ENCODE measurements at places on chromosomes 4 and X.

DNA sequence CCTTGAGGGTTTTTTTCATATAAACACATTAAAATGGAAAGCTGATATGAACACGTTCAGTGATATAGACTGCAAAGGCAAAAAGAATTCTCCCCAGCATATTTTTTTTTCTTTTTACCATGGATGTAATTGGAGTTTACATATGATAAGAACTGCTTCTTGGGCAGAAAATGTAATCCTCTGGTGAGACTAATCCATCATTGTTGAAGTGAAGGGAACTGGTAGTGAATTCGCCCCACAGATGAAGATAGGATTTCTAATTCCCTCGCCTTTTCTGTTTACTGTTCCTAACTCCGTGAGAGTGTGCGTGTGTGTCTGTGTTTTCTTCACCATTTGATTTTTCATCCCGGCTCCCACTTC is 88.9 kb downstream of the GPR143 start:
- DNase-seq = no peak

DNA sequence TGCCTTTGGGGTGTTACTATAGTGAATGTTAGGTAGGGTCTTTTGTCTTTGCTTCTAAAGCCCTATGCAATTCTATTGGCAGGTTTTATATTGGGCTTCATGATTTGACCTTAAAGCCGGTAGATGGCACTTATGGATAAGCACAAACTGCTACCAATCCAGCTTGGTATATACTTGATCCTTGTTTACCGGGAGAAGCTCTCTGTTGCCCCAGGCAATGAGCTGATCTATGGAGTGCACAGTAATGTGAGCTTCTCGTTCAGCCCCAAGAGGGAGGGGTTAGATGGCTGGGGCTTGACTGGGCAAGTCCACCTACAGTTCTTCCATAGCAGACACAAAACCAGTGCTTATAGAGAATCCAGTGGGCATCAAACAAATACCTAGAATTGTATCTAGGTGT is 287.2 kb upstream of the CT83 start:
- DNase-seq = no peak

GRCh38 chr4:150050566-150050965 is 27.7 kb upstream of the DCLK2 start:
- DNase-seq = peak; percentile 45

- DNase-seq = no peak
Measured at GRCh38 chr4:78862314-78862737, 76.9 kb downstream of the PAQR3 start.

- DNase-seq = no peak
Measured at GRCh38 chr4:161197912-161198311, 965.9 kb downstream of the FSTL5 start.

DNA sequence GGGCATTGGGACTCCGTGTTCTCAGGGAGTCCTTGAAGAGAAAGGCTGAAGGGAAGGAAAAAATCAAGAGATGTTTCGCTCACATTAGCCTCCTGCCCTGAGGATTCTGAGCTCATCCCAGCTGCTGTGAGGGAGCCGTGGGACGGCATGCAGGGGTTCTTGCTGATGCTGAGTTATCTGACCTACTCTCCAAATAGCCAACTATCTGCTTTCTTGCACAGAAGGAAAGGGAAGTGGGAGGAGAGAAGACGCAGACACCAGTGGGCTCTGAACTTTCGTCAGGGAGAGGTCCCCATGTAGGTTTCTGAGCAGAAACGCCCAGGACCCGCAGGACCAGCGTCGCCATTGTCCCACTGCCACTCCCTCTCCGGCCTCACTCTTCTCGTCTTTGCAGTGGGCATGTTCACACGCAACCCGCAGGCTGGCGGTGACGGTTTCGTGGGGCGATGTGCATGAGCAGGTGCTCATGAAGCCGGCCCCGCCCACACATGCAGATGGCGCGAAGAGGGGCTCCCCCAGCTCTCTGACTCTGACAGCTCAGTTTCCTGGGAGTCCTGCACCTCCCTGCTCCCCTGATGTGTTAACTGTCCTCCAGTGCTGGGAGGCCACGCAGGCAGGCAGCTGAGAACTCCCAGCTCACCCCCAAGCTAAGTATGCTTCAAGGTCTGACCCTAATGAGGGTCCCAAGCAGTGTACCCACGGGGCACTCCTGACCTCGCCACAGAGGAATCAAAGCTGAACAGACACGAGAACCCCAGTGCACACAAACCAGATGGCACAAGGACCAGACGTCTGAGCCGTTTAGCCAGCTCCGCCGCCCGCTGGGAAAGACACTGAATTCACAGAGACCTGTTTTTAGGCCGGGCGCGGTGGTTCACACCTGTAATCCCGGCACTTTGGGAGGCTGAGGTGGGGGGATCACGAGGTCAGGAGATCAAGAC is 13.6 kb upstream of the ABLIM2 start:
- DNase-seq = no peak

- DNase-seq = no peak
Measured at GRCh38 chr4:170671171-170671570, 581.4 kb upstream of the AADAT start.

DNA sequence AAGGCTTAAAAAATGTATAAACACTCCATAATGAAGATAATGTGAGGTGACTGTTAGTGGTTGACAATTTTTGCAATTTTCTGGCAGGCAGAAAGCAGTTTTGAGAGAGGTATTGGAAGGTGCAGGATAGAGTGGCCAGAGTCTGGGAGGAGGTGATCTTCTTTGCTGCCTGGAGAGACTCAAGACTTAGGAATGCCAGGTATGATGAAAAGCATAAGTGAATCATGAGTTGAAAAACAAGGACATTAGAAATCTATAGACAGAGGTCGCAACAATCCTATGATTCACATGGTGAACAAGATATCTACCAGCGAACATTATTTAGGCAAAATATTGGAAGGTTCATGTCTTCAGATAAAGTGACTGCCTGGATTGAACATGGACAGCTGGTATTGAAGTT is 118.5 kb downstream of the CFAP299 start:
- no peak for DNase-seq

DNA sequence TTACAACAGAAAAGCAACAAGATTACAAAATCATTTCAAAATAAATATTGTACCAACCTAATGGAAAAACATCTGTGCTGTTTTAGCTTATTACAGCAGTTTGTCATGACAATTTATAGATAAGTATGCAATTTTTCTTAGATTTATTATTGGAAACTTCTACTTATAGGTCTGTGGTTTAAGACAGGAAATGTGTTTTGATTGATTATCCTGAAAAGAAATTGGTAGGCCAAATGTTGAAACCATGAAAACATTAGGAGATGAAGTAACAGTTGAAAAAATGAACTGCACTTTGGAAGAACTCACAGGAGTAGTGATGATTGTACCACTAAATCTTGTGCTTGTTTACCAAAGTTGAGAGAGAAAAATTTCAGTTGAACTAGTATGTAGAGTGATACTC is 162.2 kb upstream of the GIMD1 start:
- DNase-seq = no peak

DNA sequence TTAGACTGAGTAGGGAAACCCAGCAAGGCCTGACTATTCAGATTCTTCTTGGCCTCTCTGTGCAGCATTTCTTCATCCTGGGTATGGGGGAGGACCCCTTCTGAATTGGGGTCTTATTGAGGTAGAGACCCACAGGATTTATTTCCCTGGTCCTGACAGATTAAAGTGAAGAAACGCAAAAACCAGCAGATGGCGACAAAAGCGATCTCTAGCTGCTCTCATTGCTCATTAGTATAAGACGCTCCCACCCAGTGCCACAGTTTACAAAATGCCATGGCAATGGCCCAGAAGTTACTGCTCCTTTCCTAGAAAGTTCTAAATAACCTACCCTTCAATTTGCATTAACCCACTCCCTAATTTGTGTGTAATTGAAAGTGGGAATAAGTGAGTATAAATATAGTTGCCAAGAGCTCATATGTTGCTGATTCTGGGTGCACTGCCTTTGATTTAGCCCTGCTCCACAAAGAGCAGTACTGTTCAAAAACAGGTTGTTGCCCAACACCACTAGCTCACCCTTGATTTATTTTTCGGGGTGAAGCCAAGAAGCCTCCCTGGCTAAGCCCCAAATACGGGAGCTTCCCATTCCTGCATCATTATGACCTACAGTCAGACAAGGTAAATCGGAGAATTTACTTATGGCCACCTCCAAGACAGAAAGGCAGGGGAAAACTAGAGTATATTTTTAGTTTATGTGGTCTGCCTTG is 3.7 kb upstream of the BEX4 start:
- peak; percentile 58 for DNase-seq

DNA sequence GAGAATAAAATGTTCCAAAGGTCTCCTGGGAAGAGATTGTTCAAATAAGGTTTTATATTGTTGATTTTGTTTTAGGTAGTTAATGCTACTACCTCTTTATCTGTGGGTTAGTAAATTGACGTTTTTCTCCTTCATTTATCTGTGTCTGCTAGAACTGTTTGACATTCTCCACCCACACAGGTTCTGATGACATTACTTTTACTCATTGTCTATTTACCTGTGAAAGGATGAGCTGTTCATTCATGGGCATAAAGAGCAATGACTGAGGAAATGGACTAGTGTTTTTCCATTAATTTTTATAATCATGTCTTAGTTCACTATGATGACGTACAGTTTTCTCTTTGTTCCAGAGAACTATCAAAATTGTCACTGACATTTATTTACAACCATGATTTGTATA is 75.6 kb downstream of the CPE start:
- DNase-seq = no peak

- peak; percentile 70 for DNase-seq
Measured at GRCh38 chr4:13783800-13784411, 156.4 kb upstream of the BOD1L1 start.

DNA sequence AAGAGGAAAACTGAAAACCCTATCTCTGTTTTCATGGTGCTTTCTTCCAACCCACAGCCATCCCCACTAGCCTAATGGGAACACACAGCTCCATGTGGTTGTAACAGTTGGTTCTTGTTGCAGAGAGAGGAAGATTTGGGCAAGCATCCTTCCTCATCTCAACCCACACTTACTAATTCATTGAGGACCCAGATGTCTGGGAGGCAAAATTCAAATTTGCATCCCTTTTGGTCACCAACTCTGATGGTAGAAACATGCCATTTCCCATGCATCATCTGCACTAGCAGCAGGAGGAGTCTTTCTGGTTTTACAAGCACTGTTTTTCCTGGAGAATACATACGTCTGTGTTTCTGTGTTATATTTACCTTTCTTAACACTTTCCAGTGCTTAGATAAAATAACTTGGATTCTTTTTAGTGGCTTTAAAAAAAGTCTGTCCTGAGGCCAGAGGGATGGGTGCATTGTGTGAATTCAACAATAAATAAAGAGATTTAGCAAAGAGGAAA is 301.0 kb downstream of the KCTD8 start:
- no peak for DNase-seq

- DNase-seq = no peak
Measured at GRCh38 chr4:87499403-87500091, 29.6 kb downstream of the SPARCL1 start.

GRCh38 chrX:31384471-31384870 is 312.6 kb upstream of the FTHL17 start:
- peak; percentile 17 for DNase-seq

DNA sequence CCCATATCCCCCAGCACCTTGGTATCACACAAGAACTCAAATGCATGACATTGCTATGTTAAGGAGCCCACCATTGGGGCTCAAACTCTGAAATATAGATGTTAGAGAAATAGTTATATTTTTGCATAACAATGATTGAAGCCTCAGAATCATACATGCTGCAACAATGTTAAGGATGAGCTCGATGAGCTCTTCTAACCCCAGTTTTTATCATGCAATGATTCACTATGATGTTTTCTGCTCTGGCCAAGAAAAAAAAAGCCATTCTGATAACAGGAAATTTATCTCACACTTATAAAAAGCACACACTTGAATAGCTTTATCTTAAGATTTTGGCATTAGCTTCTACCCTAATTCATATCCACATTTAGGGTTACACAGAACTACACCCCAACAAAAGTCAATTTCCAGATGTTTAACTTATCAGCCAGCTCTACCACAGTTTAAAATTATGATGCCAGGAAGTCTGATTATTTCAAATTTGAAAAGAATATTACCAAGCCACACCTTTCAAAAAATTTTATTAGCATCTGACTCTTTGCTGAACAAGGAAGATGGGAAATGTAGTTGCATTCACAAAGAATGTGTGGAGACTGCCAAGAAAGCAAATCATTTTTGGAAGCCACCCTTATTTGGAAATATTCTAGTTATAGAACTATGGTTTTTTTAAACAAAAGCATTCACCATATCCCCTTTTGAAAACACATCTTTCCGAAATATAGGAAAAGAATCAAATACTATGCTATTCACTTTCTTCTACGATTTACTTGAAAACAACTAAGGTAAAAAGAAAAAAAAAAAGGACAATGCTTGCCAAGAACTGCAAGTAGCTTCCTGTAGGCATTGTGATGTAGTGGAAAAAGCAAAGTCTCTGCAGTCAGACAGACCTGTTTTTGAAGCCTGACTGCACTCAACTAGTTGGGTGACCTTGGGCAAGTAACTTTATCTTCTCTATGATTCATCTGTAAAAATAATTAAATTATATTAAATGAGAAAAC is 100.8 kb upstream of the PLS3 start:
- DNase-seq = no peak

- no peak for DNase-seq
Measured at GRCh38 chr4:87543835-87544461, 14.8 kb upstream of the SPARCL1 start.

GRCh38 chrX:46310815-46311497 is 234.3 kb downstream of the ZNF674 start:
- no peak for DNase-seq

DNA sequence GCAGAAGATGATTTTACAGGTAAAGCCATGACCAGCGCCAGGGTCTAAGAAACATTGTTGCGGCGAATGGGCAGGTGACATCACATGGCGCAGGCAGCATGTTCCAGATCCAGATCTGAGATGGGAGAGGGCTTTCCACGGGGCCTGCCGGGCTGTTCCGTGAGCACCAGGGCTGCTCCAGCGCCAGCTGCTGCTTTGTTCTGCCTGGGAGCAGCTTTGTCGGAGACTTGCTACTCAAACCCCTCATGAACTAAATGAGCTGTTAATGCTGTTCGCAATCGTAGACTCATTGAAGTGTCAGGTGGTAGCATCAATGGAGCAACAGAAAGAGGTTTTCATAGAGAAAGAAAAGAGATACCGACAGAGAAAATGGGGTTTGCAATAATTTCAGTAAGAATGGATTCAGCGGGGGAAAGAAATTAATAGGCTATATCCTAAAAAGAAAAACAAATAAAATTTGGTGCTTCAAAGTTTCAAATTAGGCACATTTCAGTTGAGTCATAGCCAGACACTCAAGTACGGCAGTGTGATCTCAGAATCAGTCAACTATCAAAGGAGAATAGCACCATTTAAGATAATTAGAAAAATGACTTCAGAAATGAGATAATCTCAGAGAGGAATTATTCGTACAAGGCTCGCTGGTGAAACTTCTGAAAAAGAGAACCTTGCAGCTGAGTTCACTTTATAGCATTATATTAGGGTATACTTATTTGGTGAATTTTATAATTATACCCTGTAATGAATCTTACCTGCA is 23.9 kb downstream of the SORBS2 start:
- no peak for DNase-seq

All from head of caudate nucleus (tissue), 42 donors.